ENCODE measurements at places on chromosomes 4 and X.

DNA sequence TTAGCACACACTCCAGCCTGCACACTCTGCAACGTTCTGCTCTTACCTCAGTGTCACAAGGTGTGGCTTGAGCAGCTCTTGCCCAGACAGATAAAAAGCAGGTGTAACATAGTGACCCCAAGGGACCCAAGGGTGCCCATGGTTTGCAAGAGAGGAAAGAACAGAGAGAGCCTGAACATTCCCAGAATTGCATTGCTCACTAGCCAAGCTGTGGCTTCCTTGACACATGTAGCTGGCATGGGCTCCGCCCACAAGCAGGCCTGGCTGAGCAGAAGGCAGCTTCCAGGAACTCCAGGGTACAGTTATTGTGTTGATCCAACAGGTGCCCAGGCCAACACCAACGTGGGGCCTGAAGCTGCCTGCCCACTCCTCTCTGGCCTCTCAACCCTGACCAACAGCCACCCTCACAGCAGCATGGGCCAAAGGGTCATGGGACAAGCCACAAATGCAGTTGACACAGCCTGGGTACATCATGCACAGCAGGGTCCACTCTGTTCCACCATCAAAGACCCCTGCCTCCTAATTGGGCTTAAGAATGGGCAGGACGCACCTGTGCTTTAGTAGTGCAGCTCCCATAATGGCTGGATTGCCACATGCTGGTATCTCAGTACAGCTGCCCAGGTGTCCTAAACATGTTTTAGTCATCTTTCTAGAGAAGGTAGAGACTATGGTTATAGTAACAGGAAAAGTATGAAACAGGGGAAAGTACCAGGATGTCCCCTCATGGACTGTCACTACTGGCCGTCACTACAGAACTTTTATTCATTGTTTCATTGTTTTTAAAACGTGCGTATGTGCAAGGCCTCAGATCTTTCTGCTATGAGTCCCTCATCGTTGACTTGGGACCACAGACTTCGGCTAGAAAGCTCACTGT lies 73.7 kb upstream of the ACSL1 start:
- DNase-seq = peak; percentile 35

- peak; percentile 86 for DNase-seq
These were observed 721 bp upstream of the MAOA start for GRCh38 chrX:43655151-43656004.

DNA sequence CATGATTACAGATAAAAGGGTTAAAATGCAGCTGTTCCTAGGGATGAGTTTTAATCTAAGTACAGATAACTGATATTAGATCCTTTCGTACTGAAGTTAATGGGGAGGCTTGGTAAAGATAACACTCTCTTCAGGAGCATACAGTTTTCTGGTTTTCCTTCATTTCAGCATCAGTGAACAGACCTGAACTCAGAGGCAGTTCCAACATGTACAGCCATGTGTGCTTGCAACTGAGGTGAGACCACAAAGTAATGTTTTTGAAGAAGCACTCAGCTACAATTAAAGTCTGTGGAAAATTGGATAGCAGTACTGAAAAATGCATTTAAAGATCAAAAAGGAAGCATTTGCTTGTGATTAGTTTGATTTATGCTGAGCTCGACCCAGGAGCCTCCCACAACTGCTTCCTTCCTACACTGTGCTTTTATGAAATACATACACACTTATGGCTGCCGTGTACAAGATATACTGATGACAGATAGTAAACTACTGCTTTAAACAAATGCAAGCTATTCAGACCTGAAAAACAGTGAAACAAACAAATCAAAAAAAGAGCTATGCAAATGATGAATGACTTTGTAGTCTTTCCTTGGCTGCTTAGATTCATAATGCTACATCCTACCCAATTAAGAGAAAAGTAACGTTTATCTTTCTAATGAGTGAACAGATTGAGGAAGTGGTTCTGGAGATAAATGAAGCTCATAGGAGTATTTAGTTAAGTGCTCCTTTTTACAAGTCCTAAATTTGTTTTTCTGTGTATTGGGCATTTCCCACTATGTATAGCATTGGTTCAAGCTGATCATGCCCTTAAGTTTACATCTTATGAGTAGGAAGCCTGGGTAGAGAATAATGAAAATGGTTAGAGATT lies 68.4 kb downstream of the PDLIM5 start:
- no peak for DNase-seq

DNA sequence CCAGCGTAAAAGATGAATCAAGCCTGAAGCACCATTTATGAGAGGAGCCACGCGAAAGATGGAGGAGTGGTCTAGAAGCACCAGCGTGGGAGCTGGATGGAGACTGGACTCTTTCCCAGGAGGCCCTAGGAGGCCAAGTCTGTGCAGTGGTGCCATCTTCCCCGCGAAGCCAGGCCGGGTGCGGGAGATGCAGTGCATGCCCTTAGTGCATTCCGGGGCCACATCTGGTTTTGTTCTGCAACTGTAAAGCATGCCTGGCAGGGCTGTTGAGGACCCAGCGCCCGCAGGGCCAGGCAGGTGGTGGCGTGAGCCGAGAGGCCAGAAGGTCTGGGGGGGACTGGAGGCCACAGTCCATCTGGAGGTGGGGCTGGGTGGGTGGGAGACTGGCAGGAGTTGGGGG lies 78.6 kb upstream of the ADRA2C start:
- DNase-seq = no peak

DNA sequence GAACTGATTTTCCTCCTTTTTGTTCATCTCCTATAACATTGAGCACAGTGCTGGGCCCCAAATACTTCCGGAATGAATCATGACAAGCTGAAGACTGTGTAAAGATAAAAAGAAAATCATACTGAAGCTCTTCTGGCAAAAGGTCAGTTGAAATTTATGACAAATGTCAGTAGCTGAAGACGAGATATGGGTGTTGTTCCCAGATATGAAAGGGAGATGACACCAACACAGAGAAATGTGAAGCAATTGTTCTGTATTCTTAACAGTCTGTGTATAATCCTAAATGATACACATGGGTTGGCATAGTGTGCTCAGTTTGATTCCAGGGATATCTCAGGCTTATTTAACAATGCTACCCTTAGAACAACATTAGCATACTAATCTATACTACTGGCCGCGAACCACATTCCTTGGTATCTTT lies 170.5 kb upstream of the PITX2 start:
- DNase-seq = no peak

- DNase-seq = no peak
These were observed 153.6 kb downstream of the SOWAHB start for GRCh38 chr4:76744241-76744921.

DNA sequence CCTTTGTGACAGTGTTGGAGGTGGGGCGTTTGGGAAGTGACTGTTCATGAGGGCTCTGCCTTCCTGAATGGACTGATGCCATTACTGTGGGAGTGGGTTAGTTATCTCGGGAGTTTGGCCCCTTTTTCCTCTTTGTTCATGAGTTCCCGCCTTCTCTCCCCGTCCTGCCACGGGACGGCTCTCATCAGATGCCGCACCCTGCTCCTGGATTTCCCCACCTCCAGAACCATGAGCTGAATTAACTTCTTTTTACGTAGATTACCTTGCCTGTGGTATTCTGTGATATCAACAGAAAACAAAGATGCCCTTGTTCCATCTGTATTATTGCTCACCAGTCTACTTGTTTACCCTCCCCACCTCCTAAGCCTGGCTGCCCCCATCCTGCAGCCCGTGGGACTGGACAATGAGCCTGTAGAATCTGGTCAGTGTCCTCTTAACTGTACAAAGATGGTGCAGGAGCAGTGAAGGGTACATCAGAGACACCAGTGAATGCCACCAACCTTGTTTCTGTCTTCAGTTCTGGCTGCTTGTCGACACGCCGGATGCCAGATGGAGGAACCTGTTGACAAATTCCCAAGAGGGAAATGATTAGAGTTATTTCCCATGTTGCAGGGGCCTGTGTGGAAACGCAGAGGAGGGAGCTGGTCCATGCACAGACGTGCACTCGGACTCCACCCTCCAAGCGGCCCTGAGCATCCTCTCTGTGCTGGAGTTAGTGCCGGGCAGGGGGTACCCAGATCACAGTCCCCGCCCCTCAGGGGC lies 104.7 kb downstream of the ABLIM2 start:
- no peak for DNase-seq

GRCh38 chr4:22607382-22607781 lies 85.4 kb upstream of the GBA3 start:
- DNase-seq = no peak

- DNase-seq = no peak
These were observed at the start of gene FAM53A for GRCh38 chr4:1683736-1684505. Gene FAM53A (minus strand): TSS chr4:1684313. CDS start chr4:1668741, 15,572 bp downstream.

- DNase-seq = no peak
These were observed 87.6 kb downstream of the GBA3 start for GRCh38 chr4:22780317-22780716.

All from lower leg skin (tissue), 4 donors.